Large intestine (tissue), 12 donors: ENCODE measurements at places on chromosomes 12 and 14.

DNA sequence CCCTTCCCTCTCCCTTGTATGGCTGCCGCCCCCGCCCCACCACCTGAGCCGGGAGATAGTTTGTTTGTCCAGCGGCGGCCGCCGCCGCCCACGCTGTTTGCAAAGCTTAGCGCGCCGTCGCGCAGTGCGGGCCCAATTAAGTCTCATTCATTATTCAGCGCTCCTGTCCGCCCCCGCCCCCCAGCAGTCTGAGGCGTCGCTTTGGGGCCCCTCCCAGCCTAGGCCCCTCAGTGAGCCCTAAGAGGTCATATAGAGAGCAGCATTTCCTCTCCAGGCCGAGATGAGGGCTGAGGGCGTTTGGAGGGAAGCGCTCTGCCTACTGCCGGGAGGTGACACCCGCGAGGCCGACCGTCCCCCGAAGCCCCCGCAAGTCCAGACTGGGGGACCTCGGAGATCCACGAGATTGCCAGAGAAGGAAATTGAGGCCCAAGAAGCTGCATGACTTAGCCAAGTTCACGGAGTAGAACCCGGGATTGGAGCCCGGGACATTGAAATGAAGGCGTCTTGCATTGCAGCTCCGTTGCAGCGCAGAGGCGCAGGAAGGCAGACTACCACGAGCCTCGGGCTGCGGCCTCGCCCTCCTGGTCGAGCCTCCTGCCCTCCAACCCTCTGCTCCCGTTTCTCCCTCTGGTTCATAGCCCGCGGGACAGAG, at the start of gene DNAJC22:
Gene DNAJC22 (plus strand): TSS at position 230 of the 652 bp plus-strand sequence. CDS start 1,985 bp downstream, outside the sequence.
- H3K4me3 ChIP-seq: peak within 1 kb of the TSS; percentile 59
- no peak within 1 kb of the TSS for H3K27ac ChIP-seq
- peaks cover 58% of the 10 kb centered on the region for H3K4me1 ChIP-seq
- H3K27me3 ChIP-seq: peaks cover 64% of the 10 kb centered on the region

- H3K36me3 ChIP-seq: no peaks in the 10 kb centered on the region
- H3K4me1 ChIP-seq: peaks cover 20% of the 10 kb centered on the region
- H3K27ac ChIP-seq: peak overlapping the region; percentile 65
- H3K27me3 ChIP-seq: no peaks in the 10 kb centered on the region
- DNase-seq: peak; percentile 17
These were observed 75.1 kb downstream of the ETNK1 start for GRCh38 chr12:22700106-22700505.

DNA sequence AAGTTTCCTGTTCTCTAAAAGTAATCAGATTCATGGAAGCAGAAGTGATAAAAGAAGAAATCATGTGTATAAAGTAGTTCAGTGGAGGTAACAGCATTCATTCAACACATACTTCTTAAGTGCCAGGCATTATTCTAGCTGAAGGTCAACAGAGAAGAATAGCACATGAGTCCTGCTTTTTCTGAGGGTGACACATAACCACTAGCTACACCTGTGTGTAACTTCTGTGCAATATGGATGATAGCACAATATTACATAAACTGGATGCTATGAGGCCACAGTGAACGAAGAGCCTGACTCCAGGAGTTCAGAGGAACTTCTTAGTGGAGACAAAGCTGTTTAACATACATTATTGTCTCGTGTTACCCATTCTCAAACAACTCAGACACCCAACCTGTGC, 114.3 kb upstream of the PCED1B start:
- H3K4me1 ChIP-seq: no peaks in the 10 kb centered on the region
- H3K36me3 ChIP-seq: no peaks in the 10 kb centered on the region
- H3K27me3 ChIP-seq: peaks cover 6% of the 10 kb centered on the region
- H3K4me3 ChIP-seq: no peak overlapping the region
- H3K27ac ChIP-seq: no peak overlapping the region
- DNase-seq: no peak

DNA sequence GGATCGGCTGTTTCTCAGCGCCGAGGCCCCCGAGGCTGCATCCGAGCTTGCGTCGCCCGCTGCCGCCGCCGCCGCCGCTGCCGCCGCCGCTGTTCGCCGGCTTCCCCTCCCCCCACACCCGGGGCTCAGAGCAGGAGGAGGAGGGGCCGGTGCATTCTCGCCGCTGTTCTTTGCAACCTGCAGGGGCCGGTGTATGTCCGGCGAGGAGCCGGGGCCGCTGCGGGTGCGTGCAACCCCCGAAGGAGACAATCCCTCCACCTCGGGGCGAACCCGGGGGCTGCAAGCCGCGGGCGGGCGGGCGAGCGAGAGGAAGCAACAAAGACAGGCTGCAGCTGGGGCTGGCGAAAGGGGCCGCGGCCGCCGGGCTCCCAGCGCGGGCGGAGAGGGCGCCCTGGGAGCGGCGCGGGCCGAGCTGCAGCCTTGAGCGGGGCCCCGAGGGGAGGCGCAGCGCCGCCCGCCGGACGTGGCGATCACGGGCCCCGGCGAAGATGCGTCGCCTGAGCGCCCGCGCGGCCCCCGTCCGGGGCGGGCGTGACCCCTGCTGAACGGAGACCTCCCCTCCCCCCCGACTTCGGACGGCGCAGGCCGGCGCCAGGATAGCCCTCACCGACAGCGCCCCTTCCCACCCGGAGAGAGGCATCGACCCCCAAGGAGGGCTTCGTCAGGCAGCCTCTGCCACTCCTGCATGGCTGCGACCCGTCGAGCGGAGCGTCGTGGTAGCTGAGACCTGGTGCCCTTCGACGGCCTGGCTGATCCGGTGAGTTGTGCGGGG, 702 bp downstream of the FAM222A start:
- H3K4me3 ChIP-seq: peak overlapping the region; percentile 62
- H3K27ac ChIP-seq: peak overlapping the region; percentile 34
- H3K36me3 ChIP-seq: no peaks in the 10 kb centered on the region
- peaks cover 9% of the 10 kb centered on the region for H3K27me3 ChIP-seq
- H3K4me1 ChIP-seq: peaks cover 45% of the 10 kb centered on the region

DNA sequence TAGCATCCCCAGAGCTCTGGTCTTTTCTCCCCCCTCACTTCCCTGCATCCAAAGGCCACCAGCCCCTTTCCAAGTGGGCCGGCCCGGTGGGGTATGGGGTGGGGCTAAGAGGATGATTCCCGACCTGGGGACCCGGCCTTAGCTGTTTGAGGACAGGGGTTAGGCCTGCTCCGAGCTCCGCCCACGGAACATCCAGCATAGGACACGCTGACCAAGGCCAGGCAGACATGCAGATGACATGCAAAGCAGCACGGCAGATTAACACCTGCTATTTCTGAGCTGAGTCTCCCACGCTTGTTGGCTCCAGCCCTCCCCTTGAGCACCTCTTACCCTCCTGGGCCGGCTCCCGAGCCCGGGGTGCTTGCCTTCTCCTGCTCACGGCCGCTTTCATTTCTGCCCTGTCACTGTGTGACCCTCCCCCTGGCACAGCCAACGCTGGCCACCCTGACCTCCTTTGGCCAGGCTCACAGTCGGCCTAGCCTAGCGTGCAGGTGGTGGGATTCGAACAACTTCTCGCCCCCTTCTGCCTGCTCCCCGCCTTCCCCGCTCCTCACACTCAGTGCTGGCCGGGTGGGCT, 40.2 kb downstream of the TEAD4 start:
- no peaks in the 10 kb centered on the region for H3K36me3 ChIP-seq
- H3K27ac ChIP-seq: no peak overlapping the region
- no peaks in the 10 kb centered on the region for H3K27me3 ChIP-seq
- no peak overlapping the region for H3K4me3 ChIP-seq
- H3K4me1 ChIP-seq: no peaks in the 10 kb centered on the region
- no peak for DNase-seq
